ENCODE measurements at places on chromosomes 3 and 15.

- DNase-seq, result no peak
These were observed 110.7 kb upstream of the C2CD4B start for GRCh38 chr15:62275831-62276230.

DNA sequence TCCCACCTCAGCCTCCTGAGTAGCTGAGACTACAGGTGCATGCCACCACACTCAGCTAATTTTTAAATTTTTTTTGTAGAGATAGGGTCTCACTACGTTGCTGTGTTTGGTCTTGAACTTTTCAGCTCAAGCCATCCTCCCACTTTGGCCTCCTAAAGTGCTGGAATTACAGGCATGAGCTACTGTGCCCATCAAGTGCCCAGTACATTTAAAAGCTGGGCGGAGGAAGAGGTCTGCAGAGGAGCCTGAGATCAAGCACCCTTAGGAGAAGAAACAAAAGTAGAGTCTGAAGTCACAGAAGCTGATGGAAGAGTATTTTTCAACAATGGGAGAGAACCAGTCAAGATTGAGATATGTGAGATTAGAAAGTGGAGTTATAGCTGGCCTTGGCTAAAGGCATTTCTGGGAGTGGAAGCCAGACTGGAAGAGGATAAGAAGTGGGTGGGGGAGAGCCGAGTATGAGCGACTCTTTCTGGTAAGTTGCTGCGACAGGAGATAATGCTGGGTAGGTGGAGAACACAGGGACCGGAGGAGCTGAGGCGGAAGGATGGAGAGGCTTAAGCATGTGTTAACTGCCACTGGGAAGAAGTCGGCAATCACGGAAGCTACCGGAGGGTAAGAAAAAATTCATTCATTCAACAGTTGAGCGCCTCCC lies 782 bp upstream of the IREB2 start:
- no peak for DNase-seq

DNA sequence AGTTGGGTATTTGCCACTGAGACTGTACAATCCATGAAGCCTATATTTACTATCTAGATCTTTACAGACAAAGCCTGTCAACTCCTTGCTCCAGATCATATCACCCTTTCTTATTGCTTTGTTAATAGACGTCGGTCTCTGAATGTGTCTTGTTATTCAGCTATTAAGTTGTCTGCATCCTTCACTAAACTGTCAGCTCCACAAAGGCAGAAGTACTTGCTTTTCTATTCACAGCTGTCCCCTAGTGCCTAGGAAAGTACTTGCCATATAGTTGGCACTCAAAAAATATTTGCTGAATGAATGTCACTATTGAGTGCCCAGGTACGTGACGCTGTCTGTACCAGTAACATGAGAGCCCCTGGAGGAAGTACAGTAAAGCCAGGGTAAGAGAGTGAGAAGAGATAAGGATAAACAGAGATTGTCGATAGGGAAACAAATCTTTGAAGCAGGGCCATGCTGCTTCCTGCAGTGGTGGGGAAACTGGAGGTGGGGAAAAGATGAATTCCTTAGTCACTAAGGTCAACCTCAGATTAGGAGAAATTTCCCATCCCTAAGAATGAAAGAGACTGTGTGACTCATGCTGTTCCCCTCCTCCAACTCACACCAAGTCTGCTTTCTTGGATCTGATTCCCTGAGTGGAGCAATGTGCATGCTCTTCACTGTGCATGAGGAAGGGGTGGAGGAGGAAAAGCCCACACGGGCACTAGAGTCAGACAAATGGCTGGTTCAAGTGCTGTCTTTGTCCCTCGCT lies 36.3 kb downstream of the PRICKLE2 start:
- DNase-seq, result no peak

DNA sequence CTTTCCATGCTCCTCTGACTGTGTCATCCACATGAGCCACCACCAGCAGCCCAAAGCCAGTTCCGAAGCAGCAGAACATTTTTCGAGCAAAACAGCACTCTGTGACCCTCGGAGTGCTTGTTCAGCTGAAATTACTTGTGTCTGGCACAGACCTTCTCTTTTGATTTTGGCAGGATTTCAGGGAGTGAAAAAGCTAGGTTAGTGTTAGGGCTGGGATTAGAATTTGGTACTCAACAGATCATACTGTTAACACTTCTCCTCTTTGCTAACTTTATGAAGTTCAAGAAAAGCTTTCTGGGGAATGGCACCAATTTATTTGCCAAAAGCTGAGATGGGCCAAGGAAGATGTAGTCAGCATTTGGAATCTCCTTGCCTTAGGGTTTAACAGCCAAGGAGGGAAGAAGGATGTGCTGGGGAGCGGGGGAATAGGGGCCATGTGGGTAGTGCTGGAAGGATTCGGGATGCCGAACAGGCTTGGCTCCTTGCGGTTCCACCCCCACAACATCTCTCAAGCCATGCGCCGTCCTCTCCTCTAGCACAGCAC lies 55.1 kb upstream of the TRA2B start:
- no peak for DNase-seq

DNA sequence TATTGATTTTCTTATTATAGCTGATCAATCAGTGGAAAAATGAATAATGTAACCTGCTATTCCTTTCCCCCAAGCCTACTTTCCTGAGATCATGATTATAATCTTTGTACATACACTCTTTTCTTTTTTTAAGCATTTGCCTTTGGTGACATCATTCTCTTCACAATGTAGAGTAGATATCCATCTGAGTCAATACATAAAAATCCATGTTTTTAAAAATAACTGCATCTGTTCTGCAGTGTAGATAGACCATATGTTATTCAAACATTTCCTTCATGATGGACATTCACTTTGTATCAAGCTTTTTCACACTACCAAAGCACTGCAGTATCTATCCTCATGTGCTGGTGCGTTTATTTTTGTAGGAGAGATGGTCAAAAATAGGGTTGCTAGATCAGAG lies 211.1 kb downstream of the PTPRG start:
- DNase-seq, result no peak

DNA sequence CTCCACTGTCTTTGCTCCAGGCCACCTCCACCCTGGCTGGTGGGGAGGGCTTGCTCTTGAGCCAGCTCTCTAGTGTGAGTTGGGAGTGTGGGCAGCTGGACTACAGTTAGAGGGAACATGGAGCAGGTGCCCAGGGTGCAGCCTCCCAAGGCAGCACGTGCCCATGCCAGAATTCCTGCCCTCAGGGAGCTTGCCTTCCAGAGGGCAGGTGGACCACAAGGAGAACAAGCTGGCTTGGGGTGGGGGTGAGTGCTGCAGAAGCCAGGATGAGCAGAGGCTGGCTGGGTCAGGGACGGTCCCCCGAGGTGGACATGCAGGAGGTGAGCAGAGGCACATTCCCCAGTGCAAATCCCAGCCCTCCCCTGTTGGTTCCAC lies 89.5 kb downstream of the VGLL4 start:
- DNase-seq, result no peak

DNA sequence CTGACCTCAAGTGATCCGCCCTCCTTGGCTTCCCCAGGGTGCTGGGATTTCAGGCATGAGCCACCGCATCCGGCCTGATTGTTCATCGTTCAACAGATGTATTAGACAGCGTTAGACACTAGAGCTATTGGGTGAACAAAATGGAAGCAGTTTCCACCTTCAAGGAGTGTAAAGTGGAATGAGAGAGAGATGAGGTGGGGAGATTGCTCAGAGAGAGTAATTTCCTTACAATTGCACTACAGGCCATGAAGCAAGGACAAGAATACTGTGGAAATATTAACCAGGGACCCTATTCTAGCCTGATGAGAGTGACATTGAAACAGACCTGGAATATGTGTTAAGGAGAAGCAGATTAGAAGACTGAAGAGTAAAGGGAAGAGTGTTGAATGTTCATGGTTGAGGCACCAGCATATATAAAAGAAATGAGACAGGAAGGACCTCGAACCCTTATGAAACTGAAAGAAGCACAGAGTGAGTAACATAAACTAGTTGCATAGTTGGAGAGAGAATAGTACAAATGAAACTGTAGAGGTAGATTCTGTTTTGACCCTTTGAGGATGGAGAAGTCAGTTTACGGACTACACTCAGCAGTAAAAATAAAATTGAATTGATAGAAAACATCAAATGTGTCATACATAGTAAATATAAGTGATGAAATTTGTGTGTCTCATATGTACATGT lies 7.2 kb downstream of the RTF1 start:
- no peak for DNase-seq

- DNase-seq, result no peak
These were observed 8.2 kb downstream of the SLC27A2 start for GRCh38 chr15:50190166-50190570.
